ENCODE measurements at places on chromosomes 1 and 21. TPM values are rescaled to one million over a fixed set of nuclear protein-coding genes. Genes with fewer than 3 reads are reported as not detected.

DNA sequence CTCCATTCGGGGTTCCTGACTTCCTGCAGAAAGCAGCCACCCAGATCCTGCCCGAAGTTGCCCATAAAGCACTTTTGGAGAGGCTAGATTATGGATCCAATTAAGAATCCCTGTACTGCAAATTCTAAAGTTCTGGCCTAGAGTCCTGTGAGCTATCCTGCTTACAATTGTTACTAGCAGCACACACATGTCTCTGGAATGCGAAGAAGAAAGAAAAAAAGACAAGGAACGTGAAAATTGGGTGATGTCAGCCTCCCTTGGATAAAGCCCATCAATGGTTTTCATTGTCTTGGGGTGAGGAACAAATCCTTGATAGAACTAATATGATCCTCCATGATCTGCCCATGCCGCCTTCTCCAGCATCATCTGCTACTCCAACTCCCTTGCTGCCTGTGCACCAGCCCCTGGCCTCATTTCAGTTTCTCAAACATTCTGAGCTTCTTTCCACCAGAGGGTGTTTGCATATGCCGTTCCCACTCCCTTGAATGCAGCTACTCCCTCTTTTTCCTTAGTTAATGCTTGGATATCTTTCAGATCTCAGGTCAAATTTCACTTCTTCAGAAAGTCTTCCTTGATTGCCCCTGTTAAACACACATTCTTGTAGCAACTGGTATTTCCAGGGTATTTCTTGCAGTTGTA lies 94.0 kb downstream of the ST6GALNAC5 start:
- no peak for DNase-seq

DNA sequence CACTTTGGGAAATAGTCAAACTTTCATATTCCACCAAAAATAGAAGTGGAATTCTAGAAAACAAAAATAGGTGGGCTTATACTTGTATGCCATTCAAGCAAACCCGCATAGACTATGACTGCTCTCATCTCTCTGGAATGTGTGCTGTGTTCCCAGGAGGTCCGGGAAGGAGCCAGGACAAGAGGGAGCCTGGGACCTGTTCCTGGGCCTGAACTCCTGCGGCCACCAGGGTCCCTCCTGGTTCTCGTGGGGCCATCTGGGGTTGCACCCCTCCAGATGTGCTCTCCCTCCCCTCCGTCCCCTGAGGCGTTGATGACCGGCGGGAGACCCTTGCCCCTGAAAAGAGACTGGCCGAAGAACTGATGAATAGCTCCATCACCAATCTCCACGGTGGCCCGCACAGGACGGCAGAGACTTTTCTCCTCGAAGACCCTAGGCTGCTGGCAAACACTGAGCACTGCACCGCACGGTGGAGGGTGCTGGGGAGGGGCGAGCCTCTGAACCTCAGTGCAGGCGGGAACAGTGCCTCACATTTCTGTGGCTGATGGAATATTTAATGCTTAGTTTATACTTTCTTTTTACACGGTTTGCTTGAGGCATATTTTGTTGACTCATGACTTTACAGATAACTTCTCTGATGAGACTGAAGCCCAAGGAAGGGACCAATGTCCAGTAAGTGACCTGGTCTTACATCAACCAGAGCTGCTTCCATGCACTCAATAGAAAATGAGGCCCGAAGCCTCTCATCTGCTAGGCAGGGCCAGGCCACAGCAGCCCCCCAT lies 9.6 kb upstream of the ADARB1 start:
- DNase-seq, result no peak

- DNase-seq, result no peak
These were observed 88.3 kb downstream of the SMYD3 start for GRCh38 chr1:246418565-246419312.

DNA sequence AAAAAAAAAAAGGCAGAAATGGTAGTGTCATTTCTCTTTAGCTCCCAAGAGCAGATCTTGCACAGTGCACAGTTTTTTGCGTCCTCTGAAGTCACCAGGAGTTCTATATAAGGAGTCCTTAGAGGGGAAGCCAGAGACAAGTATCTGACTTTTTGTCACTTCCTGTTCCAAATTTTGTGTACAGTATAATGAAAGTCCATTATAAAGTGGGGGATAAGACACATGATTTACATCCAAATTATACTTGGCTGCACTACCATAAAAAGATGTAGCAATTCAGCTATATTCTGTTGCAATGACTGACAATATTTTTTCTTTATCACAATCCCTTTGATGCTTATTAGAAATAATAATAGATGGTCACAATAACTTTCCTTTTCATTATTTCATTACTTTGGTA lies 1276.9 kb upstream of the ADGRL2 start:
- no peak for DNase-seq

- no peak for DNase-seq
These were observed 1.6 kb upstream of the LEFTY2 start for GRCh38 chr1:225942574-225942973.

DNA sequence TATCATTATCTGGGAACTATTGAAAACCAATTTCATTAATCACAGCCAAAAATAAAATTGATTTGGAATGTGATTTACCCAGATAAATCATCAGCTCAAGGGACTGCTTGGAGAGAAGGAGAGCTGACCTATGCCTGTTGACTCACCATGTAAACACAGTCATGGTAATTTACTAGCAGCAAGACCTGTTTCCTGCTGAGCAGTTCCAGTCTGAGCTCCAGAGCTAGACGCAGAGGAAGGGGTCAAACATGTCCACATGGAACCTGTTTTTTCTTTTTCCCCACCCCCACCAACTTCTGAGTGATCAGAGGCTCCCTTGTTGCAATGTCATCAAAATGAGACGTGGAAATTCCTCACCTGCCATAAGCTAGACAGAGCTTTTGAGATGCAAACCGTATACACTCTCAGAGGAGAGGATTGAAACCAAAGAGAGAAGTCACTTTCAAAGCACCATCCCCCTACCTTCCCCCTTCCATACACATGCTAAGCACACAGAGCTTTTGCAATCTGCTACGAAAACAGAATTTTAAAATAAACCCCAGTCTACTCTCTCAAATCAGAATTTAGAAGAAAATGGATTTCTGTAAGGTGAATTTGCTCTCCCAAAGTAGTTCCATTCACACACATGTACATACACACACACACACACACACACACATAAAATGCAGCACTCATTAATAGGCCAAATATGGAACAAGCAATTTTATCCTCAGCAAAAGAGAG lies 55.9 kb upstream of the PTGFRN start:
- no peak for DNase-seq

- no peak for DNase-seq
These were observed 66.7 kb downstream of the COL18A1 start for GRCh38 chr21:45471525-45472221.

DNA sequence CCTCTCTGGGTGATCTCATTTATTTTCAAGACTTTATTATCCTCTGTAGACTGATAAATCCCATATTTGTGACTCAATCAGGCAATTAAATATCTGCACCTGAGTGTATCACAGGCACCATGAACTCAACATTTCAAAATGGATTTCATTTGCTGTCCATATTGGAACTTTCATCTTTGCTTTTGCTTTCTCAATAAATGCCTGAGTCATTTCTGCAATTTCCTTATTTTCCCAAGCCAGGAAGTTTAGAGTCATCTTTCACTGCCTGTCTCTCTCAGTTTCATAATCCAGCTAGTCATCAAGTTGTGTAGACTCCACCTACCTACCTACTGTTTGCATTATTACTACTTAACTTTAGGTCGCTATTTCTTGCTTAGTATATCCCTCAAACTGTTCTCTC lies 540.9 kb downstream of the LMO4 start:
- DNase-seq, result no peak

DNA sequence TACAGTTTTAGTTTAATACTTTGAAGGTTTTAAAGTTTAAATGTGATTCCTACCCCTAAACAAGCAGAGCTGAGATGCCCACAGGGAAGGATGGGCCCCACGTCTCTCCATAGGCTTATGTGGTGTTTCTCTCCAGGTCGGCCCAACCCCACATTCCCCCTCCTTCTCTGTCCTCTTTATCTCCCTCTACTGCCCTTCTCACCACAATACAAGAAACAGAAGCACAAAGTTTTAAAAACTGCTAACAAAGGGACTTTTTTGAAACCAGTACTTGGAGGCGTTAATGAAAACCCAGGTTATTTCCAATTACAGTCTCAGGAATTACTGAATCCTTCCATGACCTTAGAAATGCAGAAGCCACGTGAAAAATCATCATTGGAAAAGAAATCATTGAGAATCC lies 324.0 kb downstream of the NTNG1 start:
- DNase-seq, result no peak

- no peak for DNase-seq
These were observed 1.2 kb downstream of the NIPAL3 start for GRCh38 chr1:24416666-24417391.

DNA sequence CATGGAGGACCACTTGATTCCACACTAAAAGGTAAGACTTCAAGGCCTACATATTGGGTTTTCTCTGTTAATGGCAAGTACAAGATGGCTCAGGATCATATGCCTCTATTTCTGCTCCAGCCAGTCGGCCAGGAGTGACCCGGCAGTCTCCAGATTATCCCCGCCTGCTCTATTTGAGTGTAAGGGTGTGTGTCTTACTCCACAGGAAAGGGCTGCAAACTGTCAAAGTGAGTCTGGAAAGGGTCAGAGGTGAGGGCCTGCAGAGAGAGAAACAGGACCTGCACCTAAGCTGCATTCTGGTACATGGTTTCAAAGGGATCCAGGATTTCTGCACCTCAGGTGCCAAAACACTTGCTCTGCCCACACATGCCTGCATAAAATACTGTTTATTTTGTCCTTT lies 9.2 kb downstream of the ZNF692 start:
- DNase-seq, result no peak

DNA sequence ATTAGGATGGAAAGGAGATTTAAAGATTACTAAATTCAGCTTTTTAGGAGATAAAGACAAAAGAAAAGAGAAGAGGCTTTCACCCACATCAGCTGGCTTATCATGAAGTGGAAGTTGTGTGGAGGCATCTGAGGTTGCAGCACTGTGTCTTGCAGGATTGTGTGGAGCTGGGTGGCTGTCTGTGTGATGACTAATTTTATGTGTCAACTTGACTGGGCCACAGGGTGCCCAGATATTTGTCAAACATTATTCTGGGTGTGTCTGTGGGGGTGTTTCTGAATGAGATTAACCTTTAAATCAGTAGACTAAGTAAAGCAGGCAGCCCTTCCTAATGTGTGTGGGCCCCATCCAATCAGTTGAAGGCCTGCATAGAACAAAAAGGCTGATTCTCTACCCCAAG lies 3.9 kb downstream of the KCNA10 start:
- no peak for DNase-seq

GRCh38 chr21:38148046-38148445 lies 108.7 kb upstream of the KCNJ15 start:
- no peak for DNase-seq

GRCh38 chr1:202029171-202029665 lies 18.8 kb downstream of the ELF3 start:
- DNase-seq, result peak; percentile 51

- DNase-seq, result no peak
These were observed 23.5 kb downstream of the CXADR start for GRCh38 chr21:17536381-17536780.

- DNase-seq, result peak; percentile 62
These were observed 627 bp downstream of the CERS2 start for GRCh38 chr1:150973836-150974579.

GRCh38 chr1:158362941-158363340 lies 9.2 kb downstream of the CD1E start:
- DNase-seq, result no peak

- DNase-seq, result no peak
These were observed 96.7 kb downstream of the UCK2 start for GRCh38 chr1:165924117-165924516.

DNA sequence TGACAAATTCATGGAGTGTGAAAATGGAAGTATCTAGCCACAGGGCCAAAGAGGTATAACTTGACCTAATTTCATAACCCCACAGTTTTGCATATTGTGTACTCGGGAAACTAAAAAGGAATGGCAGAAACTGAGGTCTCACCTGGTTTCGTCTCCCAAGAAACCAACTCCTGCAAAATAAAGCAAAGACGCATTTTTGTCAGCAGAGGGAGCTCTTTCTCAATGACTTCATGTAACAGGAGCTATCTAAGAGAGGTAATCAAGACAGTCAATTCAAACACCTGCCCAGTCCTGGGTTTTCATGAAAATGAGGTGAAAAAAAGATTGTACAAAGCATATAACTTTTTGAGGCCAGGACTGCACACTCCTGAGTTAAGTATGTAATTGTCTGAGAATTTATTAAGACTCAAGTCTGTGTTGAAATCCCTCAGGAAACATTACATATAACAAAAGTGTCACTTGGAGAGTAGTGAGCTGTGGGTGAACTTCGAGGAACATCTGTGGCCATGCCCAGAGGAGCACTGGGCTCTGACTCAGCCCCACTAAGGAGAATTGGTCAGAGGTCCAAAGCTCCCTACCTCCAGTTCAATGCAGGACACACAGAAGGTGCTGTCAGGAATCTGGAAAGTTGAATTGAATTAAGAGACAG lies 17.6 kb downstream of the FCRL4 start:
- DNase-seq, result peak; percentile 70

DNA sequence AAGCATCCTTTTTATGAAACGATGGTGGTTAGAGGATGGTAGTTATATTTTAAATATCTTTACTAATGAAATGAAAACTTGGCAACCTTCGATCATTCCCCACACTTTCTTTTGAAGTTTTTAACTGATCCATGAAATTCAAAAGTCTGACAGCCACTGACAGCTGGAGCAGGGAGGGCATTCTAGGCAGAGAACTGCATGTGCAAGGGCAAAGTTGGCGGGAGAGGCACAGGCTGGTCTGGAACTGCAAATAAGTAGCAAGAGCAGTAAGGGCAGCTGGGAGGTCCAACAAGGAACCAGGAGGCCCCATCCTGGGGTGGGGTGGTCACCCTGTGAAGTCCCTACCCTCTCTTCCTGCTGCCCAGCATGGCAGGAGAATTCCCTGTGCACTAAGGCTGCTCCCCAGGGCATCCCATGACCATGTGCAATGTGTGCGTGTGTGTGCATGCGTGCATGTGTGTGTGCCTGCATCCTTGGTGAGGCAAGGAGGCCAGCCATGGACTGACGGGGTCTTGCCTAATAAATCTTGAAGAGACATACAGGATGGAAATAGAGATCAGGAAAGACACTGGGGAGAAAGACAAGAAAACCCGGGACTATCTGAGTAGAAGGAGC lies 33.1 kb upstream of the FOXO6 start:
- DNase-seq, result no peak

DNA sequence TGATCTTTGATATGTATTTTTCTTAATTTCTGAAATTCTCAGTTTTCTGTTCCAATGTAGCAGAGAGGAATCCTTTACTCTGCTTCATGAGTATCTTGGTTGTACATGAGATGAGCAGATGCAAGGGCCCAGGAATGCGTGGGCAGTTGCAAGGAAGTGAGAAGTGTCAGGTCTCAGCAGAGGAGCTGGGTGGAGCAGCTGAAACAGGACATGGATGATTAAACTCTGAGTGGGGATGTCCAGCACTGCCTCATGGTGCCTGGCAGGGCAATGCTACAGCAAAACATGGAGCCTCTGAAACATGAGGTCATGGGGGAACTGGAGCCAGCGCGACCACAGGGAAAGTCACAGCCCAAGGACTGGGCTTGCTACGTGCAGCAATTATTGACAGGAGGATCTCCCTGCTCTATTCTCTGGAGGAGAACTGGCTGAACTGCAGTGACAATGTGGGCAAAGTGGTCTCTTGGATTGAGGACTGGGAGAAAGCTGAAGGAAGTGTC lies 48.4 kb downstream of the COLGALT2 start:
- DNase-seq, result peak; percentile 65

The AMY2A gene
- total RNA-seq, result not detected

The NMNAT2 gene
- total RNA-seq, result 0.12 TPM

The CFHR5 gene
- total RNA-seq, result 0.39 TPM

The RNU1-2 gene
- total RNA-seq, result under 0.01 TPM

The ACKR1 gene
- total RNA-seq, result 0.63 TPM

The LRIG2 gene
- 8.8 TPM for total RNA-seq

The ITLN2 gene
- total RNA-seq, result not detected

The TAL1 gene
- total RNA-seq, result 0.30 TPM
